Chondrocyte (in vitro differentiated cells): ENCODE measurements at places on chromosomes 2 and 18. TPM values are rescaled to one million over a fixed set of nuclear protein-coding genes. Genes with fewer than 3 reads are reported as not detected.

DNA sequence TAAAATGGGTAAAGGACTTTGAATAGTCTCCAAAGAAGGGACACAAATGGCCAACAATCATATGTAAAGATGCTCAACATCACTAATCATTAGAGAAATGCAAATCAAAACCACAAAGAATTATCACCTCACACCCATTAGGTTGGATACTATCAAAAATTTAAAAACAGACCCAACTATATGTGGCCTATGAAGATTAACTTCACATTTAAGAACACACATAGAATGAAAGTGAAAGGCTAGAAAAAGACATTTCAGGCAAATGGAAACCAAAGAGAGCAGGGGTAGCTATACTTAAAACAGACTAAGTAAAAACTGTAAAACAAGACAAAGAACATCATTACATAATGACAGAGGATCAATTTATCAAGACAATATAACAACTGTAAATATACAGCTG, 53.5 kb upstream of the ASPRV1 start:
- no peak for DNase-seq
- H3K4me1 ChIP-seq = peaks cover 2% of the 10 kb centered on the region
- H3K27ac ChIP-seq = no peak overlapping the region

- H3K4me1 ChIP-seq = peaks cover 5% of the 10 kb centered on the region
- no peak for DNase-seq
- H3K27me3 ChIP-seq = no peaks in the 10 kb centered on the region
- H3K4me3 ChIP-seq = no peak overlapping the region
These were observed 7.2 kb downstream of the IL1B start for GRCh38 chr2:112829101-112829960.

DNA sequence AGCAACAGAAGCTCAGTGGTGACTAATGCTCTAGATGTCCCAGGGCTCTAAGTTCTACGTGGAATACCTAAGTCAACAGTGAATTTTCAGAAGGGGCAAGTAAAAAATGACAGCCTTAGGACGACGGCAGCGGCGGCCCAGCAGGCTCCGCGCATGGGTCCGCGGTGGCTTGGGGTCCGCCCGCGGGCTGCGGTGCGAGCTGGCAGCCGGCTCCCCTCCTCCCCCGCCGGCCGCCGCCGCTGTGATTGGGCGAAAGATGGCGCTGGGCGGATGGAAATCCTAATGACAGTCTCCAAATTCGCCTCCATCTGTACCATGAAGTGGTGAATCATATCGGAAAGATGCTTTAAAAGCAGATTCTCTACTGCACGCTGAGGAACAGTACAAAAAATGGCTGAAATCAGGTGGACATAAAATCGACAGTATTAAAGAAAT, 74.7 kb downstream of the HNRNPLL start:
- peaks cover 1% of the 10 kb centered on the region for H3K27me3 ChIP-seq
- peak overlapping the region; percentile 58 for H3K27ac ChIP-seq
- H3K36me3 ChIP-seq = no peaks in the 10 kb centered on the region
- peak overlapping the region; percentile 59 for H3K4me3 ChIP-seq

DNA sequence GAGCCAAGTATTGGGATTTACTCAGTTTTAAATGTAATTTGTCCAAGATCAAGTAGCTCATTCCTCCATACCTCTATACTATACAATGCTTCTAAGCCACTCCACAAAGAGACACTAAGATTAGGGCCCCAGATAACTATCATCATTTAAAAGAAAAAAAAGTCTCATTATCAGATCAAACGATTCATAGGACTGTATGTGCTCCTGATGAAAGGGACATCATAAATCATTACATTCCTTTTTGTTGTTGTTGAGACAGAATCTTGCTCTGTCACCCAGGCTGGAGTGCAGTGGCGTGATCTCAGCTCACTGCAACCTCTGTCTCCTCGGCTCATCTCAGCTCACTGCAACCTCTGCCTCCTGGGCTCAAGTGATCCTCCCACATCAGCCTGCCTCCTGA, 2.2 kb upstream of the SLC3A1 start:
- DNase-seq = no peak
- H3K36me3 ChIP-seq = no peaks in the 10 kb centered on the region
- H3K27ac ChIP-seq = no peak overlapping the region
- H3K4me3 ChIP-seq = no peak overlapping the region
- H3K27me3 ChIP-seq = no peaks in the 10 kb centered on the region

DNA sequence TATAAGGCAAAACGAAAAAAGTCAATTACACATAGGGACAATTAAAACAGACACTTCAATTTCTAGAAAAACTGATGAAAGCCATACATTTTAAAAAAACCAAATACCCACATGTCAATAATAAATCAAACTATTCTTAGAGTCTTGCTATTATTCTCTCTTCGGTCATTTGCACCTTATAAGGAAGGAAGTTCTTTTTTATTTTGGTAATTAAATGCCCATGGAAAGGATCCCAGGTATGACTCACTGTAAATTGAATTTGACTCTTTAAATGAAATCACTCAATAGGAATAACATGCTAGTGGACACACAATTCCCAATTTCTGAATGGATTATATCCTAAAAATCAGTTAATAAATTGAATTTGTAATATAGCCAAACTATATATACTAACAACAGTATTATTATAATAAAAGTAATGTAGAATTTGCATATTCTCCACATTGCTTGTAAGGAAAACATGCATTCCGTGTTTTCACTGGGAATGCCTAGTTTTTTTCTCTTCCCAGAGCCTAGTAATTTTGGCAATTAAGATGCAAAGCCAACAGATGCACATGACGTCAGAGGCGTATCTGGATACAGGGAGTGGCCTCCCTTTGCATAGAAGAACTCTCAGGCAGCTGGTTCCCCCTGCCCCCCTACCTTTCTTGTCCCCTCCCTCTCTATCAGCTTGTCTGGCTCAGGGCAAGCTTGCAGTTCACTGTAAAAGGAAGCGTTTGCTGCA, 153.5 kb upstream of the PGAP1 start:
- H3K27me3 ChIP-seq = no peaks in the 10 kb centered on the region
- H3K4me3 ChIP-seq = no peak overlapping the region
- H3K36me3 ChIP-seq = peaks cover 11% of the 10 kb centered on the region
- DNase-seq = no peak
- H3K4me1 ChIP-seq = peaks cover 26% of the 10 kb centered on the region
- H3K27ac ChIP-seq = no peak overlapping the region

GRCh38 chr18:55983433-55983832, 395.4 kb upstream of the TCF4 start:
- DNase-seq = no peak
- peaks cover 11% of the 10 kb centered on the region for H3K36me3 ChIP-seq
- H3K4me1 ChIP-seq = peaks cover 11% of the 10 kb centered on the region
- H3K27ac ChIP-seq = peak overlapping the region; percentile 56
- H3K4me3 ChIP-seq = peak overlapping the region; percentile 14

DNA sequence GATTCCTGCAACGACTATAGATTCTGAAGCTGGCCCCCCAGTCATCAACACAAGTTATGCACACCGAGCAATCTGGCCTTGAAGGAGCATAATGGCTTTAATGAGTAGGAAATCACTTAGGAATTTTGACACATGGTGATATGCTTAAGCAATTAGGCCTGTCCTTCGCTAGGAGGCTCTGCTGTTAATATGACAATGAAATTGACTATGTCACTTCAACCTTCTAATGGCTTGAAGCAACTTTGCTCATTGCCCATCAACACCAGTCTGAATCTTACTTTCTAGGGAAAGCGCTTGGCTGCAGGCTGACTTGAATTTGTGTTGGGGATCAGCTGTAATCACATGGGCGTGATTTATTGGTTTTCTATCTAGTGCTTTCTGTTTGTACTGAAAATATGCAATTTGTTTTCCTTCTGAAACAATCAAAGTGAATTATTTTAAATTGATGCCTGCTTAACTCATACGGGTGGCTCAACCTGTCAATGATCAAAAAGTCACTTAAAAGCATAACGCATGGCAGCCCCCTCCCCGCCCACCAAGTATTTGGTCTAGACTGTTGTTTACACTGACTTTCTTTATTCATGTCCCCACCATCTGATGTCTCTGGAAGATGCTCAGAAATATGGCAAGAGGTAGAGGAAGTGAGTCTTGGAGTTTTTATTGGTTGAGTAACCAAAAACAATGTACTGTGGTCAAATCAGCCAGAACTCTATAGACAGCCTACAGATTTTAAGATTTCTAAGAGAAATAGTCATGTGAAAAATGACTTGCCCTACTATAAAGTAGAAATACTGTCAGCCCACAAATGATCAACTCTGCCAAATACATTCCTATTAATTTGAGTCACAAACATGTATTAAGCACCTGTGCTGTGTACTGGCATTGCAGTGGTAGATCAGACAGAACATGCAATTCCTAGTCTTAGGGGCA, 344.9 kb downstream of the RBM43 start:
- H3K27ac ChIP-seq = no peak overlapping the region
- no peak overlapping the region for H3K4me3 ChIP-seq
- no peaks in the 10 kb centered on the region for H3K36me3 ChIP-seq
- DNase-seq = no peak
- no peaks in the 10 kb centered on the region for H3K27me3 ChIP-seq

DNA sequence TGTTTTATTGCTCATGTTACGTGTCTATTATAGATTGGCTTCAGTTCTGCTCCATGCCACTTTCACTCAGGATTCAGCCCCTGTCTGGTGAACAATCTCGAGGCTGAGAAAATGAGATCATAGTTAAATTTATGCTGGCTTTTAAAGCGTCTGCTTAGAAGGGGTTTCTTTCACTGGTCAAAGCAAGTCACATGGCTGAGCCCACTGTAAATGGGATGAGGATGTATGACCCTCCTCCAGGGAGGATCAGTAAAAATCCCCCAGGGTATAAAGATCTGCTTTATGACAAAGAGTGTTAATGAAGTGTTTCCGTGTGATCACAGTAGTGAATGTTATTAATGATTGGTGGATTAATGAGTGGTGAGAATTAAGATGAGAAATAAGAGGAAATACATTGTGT, 6.2 kb upstream of the PLCL1 start:
- no peak for DNase-seq
- H3K4me1 ChIP-seq = peaks cover 2% of the 10 kb centered on the region
- H3K27me3 ChIP-seq = peaks cover 55% of the 10 kb centered on the region

DNA sequence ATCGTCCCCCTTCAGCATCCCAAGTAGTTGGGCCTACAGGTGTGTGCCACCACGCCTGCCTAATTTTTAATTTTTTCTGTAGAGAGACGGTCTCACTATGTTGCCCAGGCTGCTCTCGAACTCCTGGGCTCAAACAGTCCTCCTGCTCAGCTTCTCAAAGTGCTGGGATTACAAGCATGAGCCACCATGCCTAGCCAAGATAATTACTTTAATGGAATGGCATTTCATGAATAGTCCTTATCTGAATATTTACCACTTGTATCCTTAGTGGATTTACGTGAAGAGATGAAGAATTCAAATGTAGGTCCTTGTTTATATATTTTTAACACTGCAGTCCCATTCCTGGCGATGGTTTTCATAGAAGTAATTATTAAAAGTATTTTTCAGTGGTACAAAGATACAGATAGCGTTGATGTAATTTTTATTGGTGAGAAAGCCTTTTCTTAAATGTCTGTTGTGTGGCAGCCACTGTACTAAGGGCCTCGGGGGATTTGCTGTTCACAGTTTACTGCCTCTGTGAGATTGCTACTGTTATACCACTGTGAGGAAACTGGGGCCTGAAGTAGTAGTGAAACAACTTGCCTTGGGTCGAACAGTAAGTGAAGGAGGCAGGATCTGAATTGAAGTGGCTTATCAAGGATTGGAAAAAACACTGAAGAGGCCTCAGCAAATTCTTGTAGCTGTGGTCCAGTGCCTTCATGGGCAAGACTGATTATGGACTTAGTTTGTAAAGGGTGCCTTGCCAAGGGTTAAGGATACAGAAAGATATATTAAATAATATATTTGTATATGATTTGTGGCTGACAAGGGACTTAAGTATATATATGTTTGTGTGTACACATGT, 151.2 kb downstream of the PRPF40A start:
- H3K27ac ChIP-seq = no peak overlapping the region
- no peaks in the 10 kb centered on the region for H3K27me3 ChIP-seq
- peaks cover 7% of the 10 kb centered on the region for H3K36me3 ChIP-seq
- peaks cover 19% of the 10 kb centered on the region for H3K4me1 ChIP-seq
- no peak for DNase-seq

- H3K36me3 ChIP-seq = no peaks in the 10 kb centered on the region
- no peak for DNase-seq
- no peaks in the 10 kb centered on the region for H3K27me3 ChIP-seq
- H3K4me3 ChIP-seq = no peak overlapping the region
- no peak overlapping the region for H3K27ac ChIP-seq
These were observed 77.4 kb downstream of the VIT start for GRCh38 chr2:36773947-36774346.

GRCh38 chr18:54150226-54150625, 74.2 kb downstream of the MBD2 start:
- peaks cover 33% of the 10 kb centered on the region for H3K4me1 ChIP-seq
- no peaks in the 10 kb centered on the region for H3K27me3 ChIP-seq
- peaks cover 11% of the 10 kb centered on the region for H3K36me3 ChIP-seq
- peak overlapping the region; percentile 62 for H3K27ac ChIP-seq

- no peak overlapping the region for H3K4me3 ChIP-seq
- peak overlapping the region; percentile 24 for H3K27ac ChIP-seq
- no peaks in the 10 kb centered on the region for H3K27me3 ChIP-seq
- H3K4me1 ChIP-seq = peaks cover 14% of the 10 kb centered on the region
- no peak for DNase-seq
- H3K36me3 ChIP-seq = no peaks in the 10 kb centered on the region
These were observed 86.7 kb upstream of the TMEM18 start for GRCh38 chr2:763766-764525.

GRCh38 chr2:86623494-86624266, at the start of gene RNF103:
Gene RNF103, minus strand, starts transcription at chr2:86623865. Its CDS starts 979 bp downstream, at chr2:86622886.
- peaks cover 25% of the 10 kb centered on the region for H3K4me1 ChIP-seq
- peaks cover 2% of the 10 kb centered on the region for H3K27me3 ChIP-seq
- H3K4me3 ChIP-seq = peak within 1 kb of the TSS; percentile 95

- H3K4me3 ChIP-seq = no peak overlapping the region
- peaks cover 9% of the 10 kb centered on the region for H3K27me3 ChIP-seq
- H3K36me3 ChIP-seq = peaks cover 1% of the 10 kb centered on the region
- H3K27ac ChIP-seq = no peak overlapping the region
These were observed 68.7 kb upstream of the XDH start for GRCh38 chr2:31483246-31483645.

DNA sequence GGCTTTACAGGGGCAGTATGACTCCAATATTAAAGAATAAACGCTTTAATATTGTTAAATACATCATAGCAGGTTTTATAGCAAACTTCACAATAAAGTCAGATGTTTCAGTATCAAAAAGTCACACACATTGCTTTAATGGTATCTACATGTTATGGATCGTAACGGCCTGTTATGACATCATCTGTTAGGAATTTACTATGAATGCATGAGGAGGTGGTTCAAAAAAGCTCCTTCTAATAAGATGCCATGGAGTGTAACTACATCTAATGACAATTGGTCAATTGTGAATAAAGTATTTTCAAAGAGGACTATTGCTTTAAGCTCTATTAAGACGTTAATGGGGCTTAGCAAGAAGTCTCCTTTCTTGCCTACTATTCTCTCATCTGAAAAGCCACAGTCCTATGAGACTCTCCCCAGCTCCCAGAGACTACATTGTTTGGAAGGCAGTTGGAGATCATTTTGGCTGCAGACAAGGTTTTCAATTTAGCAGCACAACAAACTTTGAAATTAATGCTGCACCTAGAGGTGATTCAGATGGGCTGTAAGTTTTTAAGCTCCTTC, 300.7 kb upstream of the MEIS1 start:
- DNase-seq = no peak
- no peak overlapping the region for H3K4me3 ChIP-seq
- no peak overlapping the region for H3K27ac ChIP-seq
- H3K27me3 ChIP-seq = peaks cover 5% of the 10 kb centered on the region

The FAP gene
- 163 to 205 TPM (median 171 TPM) in 3 replicates for total RNA-seq

The IMPACT gene
- 50.4 to 60.6 TPM (median 53.4 TPM) in 3 replicates for total RNA-seq

The B4GALT6 gene
- 9.8 to 23.3 TPM (median 12.2 TPM) in 3 replicates for total RNA-seq

The CD226 gene
- 0.62 to 1.3 TPM (median 0.82 TPM) in 3 replicates for total RNA-seq

The CRYGC gene
- total RNA-seq = not detected in 3 replicates

The RUFY4 gene
- not detected in 3 replicates for total RNA-seq

The ABCG5 gene
- total RNA-seq = not detected in 3 replicates
